CMK (cell line): ENCODE measurements at places on chromosomes 11 and 22.
A peak's percentile ranks its signal among the peaks of the same experiment; 100 is the strongest.

GRCh38 chr22:50481440-50482106 is at the start of gene ADM2:
Gene ADM2 (plus strand): TSS chr22:50481543. CDS start chr22:50481848, 305 bp downstream.
- DNase-seq: peak; percentile 50

DNA sequence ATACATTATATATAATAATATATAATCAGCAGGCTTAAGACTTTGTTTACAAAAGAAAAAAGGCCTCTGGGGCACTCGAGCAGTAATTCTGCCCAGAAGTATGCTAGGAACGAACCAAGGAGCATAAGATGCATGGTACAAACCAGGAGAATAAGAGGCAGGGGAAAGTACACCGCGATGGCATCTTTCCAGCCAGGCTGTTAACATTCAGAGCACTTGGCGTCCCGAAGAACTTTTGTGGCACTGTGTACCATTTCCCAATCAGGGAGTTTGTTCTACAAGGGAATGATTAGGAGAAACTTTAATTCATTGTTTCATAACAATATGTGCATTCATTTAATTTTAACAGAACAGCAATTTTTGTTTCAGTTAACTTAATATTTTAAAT is 125.1 kb downstream of the WT1 start:
- DNase-seq: no peak

DNA sequence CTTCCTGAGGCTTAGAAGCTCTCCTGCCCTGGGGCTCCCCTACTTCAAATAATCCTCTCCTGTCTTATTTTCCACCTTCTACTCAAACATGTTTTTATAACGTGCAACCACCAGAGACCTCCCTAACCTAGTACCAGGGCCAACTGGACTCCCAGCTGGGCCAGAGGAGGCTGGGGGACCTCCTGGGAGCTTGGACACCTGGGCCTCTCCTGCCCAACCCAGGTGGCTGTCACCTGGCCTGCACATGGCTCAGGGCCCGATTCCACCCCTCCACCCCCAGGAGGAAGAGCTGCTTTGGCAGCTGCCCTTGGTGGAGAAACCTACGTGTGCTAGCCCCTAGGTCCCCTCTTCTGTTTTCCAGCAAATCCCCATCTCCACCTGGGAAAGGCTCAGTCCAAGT is 105.2 kb downstream of the ABTB2 start:
- DNase-seq: no peak

DNA sequence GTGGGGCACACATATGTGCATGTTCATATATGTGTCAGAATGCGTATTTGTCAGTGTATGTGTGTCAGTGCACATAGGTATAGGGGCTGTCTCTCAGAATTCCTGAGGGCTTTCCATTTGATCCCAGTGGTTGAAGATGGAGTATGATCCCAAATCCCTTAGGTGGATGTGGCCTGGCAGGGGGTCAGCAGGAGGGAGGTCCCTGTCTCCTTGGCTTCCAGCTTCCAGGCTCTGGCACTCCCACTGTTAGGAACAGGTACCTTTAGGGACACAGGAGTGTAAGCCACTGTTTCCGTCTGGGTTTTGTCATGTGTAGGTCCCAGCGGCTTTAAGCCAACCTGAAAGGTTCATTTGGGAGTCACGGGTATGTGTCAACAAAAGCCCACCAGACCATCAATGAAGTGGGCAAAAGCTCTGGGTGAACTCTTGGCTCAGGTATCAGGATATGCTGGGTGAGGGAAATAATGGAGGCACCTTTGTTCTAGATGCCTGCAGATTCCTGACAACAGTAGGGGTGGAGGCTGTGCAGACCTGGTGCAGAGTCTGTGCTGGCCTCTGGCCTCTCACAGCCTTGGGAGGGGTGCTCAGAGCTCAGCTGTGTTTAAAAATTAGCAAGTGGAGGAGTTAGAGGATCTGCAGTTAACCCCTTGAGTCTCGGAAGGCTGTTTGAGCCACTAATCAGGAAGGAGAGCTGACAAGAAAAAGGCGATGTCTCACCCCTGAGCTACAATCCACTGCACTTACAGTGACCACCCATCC is 9.0 kb downstream of the KCNQ1OT1 start:
- DNase-seq: no peak

DNA sequence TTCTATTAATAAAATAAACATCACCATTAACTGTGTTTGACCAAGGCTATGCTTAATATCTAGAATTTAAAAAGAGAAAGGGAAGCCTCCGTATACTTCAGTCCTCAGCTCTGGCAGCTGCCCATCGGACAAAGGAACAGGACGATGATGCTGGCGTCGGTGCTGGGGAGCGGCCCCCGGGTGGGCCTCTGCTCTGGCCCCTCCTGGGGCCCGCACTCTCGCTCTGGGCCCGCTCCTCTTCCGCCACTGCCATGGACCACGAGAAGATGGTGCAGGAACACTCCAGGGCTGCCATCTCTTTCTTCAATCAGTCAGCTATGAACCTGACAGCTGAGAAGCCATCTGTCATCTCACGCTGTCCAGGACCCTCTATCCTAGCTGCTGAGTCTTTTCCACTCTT is 25.3 kb downstream of the PDHX start:
- DNase-seq: no peak

DNA sequence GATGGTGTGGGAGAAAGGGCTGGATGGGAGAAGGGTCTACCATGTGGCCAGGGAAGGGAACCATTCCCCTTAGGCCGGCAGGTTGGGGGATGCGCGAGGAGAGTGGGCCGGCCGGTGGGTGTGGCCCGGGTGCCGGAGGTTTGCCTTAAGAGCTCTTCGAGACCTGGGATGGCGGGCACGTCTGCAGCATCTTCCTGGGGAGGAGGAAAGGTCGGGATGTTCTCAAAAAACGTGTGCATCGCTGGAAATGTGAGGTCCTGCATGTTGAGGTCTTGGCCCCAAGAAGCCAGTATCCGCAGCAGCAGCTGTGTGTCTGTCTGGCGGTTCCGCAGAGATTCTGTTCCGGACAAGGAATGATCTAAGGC is 1.4 kb downstream of the NAV2 start:
- DNase-seq: no peak

DNA sequence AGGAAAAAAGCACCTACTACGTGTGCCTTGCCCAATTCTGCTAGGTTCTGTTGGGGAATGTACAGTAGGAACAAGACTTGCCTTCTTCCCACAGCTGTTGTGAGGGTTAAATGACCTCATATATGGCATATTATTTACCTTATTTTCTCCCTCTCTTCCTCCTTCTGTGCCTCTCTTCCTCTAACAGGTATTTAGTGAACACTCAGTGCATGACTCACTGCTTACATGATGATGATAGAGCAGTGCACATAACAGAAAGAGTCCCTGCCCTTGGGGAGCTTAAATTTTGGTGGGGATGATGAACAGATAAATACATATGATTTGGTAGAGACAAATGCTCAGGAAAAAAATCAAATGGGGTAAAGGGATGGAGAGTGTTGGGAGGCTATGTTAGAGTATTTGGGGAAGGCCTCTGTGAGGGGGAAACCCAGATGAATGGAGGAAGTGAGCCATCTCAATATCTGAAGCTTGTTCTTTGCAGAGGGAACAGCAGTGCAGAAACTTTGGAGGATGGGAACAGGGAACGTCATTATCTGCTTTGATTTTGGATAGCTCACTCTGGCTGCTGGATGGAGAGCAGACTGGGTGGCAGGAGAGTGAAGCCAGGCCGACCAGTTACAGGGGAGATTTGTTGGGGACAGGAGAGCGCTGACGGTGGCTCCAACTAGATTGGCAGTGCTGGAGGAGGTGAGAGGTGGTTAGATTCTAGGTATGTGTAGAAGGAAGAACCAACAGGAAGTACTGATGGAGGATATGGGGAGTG is 95.5 kb upstream of the TENM4 start:
- no peak for DNase-seq

- no peak for DNase-seq
Measured at GRCh38 chr22:50301581-50301991, 5.9 kb downstream of the PLXNB2 start.
